ENCODE measurements at places on chromosomes 5 and 9.

DNA sequence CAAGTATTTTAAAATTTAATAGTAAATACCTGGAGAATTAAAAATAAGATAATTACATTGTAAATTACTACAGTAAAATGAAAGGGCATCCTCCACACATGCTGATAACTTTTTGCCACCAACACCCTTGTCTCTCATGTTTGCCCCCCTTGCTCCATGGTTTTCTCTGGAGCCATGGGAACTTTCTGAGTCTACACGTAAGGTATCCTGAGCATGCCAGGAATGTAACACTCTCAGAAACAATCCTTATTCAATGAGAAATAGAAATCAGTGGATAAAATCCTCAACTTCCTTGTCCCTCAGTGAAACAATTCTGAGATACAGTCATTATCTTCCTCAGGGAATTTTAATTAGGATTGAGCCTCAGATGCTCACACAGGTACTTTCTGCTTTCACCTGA lies 108.9 kb downstream of the IZUMO3 start:
- no peak for DNase-seq

GRCh38 chr5:115320006-115320405 lies 23.6 kb upstream of the CCDC112 start:
- DNase-seq = no peak

GRCh38 chr9:107875571-107875980 lies 386.0 kb upstream of the KLF4 start:
- no peak for DNase-seq

DNA sequence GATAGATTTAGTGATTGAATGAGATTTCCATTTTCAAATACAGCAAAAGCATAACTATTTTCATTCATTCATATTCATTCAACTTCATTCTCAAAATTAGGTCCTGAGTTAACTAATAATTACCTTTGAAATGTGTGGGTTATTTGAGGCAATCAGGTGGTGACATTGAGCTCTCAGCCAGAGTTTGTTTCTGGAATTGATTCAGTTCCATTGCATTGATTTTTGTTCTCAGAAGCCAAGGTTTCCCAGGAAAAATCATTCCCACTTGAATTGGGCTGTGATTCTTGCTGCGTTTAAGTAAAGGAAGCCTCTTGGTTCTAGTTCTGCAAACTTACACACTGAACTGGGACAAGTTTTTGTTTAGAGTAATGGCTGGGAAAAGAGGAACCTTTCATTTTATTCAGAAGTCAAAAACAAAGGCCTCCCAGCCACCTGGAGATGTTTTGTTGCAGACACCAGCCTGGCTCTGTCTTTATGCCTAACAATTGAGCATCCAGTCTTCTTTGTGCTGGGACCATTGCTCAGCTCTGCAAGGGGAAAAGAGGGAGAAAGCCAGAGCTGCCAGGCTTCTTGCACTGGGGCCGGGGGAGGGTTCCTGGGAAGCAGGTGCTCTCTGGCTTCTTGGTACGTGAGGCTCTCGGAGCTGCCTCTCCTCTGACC lies 198.6 kb downstream of the TRIO start:
- no peak for DNase-seq

All from GM04504 (cell line).